ENCODE measurements at places on chromosomes 2 and 18.

- DNase-seq = no peak
These were observed 81.9 kb downstream of the TCF4 start for GRCh38 chr18:55506074-55506473.

DNA sequence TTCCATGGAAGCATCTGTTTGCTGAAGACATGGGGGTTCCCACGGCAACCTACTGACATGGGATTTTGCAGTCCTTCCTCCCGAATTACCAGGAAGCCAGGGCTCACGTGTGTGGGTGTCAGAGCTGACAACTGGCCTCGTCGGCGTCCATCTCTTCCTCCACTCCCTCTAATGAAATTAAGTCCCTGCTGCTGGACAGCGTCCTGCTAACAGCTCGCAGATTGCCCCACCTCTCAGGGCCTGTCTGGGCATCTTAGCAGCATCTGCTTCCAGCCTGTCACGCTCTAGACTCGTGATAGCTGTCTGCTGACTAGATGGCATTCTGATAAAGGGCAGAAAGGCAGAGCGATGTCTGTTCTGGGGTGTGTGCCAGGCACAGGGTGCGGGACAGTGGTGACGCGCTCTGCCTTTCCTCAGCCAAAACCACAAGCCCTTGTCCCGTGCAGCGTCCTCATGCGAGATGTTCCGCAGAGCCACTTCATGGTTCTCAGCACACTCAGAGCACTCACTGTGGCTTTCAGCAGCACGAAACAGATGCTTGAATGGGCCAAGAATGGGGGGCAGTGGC, 161.1 kb downstream of the ARL4C start:
- peak; percentile 86 for DNase-seq

GRCh38 chr2:226888971-226889370, 53.1 kb downstream of the RHBDD1 start:
- no peak for DNase-seq

GRCh38 chr2:48412443-48413250, 117.3 kb upstream of the STON1 start:
- peak; percentile 20 for DNase-seq

- no peak for DNase-seq
These were observed 7.9 kb downstream of the PKP4 start for GRCh38 chr2:158464426-158465281.

DNA sequence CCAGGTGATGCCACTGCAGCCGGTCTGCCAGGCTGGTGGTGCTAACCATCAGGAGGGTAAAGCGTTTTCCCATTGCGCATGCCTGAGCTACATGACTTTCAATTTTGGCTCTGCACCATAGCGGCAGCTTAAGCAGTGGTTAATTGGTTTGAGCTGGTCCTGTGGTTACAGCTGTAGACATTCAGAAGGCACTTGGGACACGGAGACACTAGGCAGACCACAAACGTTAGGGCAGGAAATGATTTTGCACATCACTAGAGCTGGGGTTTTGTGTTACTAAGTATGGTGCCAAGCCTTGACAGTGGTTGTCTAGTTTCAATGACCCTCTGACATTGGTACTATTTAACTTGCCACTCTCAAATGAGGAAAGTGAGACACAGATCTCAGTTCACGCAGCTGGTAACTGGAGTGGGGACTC, 28.9 kb upstream of the CNOT11 start:
- peak; percentile 57 for DNase-seq

DNA sequence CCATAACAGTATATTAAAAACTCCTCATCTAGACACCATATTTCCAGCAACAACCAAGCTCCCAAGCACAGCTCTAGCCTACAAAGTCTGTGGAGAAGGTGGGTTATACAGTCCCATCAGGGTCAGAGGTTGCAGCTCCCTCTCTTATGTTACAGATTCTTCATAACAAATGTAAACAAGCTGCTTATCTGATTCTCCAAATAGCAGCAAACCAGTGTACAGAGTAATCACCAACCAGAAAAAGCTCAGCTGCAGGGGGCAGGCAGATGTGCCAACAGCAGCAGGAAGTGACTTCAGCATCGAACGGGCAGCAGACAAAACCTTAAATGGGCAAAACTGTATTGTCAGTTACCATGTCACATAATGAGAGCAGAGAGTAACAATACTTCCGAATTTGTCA, 52.9 kb upstream of the NABP1 start:
- no peak for DNase-seq
